Activated T-cell treated with anti-CD3 and anti-CD28 coated beads, Interleukin-2, amount 50 U/mL, for 1 hour (primary cell): ENCODE measurements at places on chromosomes 2 and 18.

GRCh38 chr18:23682472-23682871 lies 6.8 kb upstream of the LAMA3 start:
- DNase-seq: no peak

DNA sequence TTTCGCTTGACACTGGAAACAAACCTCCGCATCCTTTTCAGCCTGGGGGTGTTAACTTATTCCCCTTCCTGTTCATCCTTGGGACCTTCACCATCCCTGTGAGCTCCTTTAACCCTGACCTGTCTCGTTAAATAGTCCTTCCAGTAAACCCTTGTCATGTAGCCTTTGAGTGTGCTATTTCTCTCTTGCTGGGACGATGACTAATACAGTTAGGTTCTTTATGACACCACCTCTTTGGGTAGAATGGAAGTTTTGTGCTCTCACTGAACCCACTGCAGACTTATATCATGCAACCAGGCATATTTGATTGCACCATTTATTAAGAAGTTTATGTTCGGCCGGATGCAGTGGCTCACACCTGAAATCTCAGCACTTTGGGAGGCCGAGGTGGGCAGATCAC lies 40.5 kb upstream of the GAREM1 start:
- DNase-seq: no peak

GRCh38 chr2:241808721-241809382 lies at the start of gene NEU4:
Gene NEU4, plus strand, starts transcription at chr2:241809193. Its CDS starts 5,292 bp downstream, at chr2:241814485.
- DNase-seq: no peak

- no peak for DNase-seq
Observed at GRCh38 chr2:33510586-33510968, 34.1 kb downstream of the RASGRP3 start.

- no peak for DNase-seq
Observed at GRCh38 chr2:157900203-157900602, 24.1 kb upstream of the ACVR1 start.

- no peak for DNase-seq
Observed at GRCh38 chr2:176613323-176613987, 344.2 kb downstream of the MTX2 start.

DNA sequence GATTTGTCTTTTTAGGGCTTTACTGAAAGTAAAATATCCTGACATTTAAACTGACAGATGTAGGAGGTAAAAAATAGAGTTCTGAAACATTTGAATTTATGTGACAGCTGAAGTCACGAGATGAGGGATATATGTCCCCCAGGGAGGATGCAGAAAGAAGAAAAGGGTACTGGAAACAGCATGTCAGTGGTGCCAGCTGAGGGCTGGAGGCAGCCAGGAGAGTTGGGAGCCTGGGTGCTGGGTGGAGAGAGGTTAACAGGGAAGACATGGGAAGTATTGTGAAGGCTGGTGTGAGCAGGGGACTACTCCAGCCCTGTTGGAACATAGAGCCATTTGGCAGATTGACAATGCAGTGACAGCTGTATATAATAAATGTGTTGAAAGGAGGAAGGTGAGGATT lies 11.8 kb upstream of the MOCOS start:
- no peak for DNase-seq

- DNase-seq: no peak
Observed at GRCh38 chr2:96967436-96967835, 18.9 kb downstream of the FAM178B start.

DNA sequence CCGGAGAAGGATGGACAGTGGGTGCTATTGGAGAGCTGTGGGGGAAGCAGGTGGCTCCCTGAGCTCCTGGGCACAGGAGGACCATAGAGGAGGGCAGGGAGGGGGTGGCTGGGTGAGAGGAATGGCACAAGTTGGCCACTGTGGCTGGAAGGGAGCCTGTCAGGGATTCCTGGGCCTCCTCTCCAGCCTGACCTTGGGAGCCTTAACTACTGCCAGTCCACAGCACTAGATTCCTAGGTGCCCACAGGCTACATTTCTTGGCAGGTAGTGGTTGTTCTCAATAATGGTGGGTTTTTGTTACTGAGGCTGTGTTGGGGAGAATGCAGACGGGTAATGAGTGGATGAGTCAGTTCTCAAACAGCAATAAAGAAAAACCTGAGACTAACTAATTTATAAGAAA lies 26.0 kb downstream of the EFHD1 start:
- no peak for DNase-seq

GRCh38 chr2:16148632-16149348 lies 208.4 kb downstream of the MYCN start:
- DNase-seq: no peak
